ENCODE measurements at places on chromosomes 16 and 17.

- DNase-seq = no peak
These were observed 166.4 kb downstream of the CCDC182 start for GRCh38 chr17:57578608-57579225.

DNA sequence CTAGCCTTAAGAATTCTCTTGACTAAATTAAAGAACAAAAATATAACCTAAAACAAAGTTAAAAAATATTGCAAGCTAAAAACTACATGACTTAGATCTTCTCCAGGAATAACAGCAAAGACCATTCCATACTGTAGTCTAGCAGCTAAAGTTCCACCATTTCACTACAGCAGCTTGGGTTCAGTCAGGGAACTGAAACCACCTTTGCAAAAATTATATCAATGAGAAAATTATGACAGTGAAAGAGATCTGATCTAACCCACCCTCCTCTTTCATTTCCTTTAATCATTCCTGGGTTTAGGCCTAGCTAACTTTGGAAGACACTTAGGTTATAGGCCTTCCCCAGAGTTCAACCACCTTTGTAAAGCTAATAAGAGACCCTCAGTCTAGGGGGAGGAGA, 36.3 kb upstream of the NOS2 start:
- DNase-seq = no peak

GRCh38 chr17:7590743-7591142, 849 bp upstream of the SOX15 start:
- no peak for DNase-seq

- no peak for DNase-seq
These were observed 19.3 kb downstream of the CRISPLD2 start for GRCh38 chr16:84839054-84839453.

DNA sequence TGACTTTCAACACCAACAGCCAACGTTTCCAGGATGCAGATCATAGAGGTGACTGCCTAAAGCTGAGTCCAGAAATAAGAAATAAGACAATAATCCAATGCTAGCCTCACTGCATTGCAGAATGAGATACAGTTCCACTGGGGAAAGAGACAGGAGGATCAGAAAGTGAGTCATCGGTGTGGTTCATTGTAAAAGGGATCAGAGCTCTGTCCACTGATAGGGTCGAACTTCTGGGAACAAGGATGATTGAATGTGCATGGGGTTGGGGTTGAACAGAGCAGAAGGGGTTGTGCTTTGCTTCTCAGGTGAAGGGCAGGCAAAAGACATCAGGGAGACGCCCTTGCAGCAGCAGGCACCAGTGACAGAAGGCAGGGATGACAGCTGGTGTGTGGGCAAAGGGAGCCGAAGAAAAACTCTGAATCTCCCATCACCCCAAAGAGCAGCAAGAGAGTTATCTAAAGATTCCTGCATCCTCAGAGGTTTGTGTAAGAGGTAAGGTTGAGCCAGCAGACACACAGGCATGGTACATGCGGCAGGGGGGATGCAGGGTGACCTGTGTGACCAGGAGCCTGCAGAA, 16.4 kb downstream of the CLEC10A start:
- no peak for DNase-seq

All from stimulated activated CD4-positive, alpha-beta T cell treated with anti-CD3 and anti-CD28 coated beads, TNF-alpha, amount 100 ng/mL, for 24 hours (primary cell).